Cortex of kidney (tissue), 1 donor: ENCODE measurements at places on chromosomes 3 and 15.

DNA sequence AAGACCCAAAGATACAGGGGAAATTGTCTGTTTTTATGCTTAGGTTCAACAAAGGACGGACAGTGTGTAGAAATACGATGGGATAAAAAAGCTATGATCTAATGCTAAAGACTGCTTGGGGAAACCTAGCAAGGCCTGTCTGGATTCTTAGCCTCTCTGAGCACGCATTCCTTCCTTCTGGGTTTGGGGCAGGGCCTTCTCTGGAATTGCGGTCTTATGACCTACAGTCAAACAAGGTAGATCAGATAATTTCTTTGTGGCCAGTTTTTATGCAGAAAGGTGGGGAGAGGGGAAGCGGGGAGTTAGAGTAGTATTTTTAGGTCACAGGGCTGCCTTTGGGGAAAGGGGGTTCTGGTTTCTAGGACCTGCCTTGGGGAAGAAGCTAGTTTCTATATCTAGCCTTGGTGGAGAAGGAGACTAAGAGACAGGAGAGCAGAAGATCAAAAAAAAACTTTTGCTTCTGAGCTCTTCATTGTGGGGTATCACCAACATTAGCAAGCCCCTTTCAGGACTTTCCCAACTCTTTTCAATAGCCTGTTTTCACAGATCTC is 39.1 kb upstream of the LIPC start:
- DNase-seq, result no peak

- no peak for DNase-seq
Observed at GRCh38 chr3:55343486-55344357, 143.4 kb downstream of the WNT5A start.

DNA sequence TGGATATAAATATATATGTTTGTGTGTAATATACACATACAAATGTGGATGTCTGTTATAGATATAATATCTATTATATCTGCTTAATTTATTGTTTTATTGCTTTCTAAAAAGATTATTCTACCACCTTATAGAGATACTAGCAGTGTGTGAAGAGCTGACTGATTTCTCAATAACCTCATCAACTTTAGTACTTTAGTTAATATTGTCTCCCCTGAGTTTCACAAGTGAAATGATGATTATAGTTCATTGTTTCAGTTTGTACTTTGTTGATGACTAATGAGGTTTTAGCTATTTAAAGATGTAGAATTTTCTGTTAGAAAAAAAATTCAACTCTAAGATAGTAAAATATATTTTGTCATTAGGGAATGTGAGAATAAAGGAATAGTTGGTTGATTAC is 11.4 kb downstream of the RSRC1 start:
- DNase-seq, result no peak

DNA sequence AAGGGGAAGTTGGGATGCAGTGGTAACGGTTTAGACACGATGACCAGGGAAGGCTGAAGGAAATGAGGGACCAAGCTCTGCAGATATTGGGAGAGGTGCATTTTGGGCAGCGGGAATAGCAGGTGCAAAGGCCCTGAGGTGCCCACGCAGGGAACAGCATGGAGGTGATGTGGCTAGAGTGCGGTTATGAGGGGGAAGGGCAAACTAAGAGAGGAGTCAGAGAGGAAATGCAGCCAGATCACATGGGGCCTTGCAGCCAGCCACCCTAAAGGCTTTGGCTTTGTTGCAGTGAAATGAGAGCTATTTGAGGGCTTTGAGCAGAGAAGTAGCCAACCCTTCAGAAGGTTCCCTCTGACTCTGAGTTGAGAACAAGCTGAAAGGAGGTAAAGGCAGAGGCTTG is 2.6 kb downstream of the SPATA12 start:
- no peak for DNase-seq

DNA sequence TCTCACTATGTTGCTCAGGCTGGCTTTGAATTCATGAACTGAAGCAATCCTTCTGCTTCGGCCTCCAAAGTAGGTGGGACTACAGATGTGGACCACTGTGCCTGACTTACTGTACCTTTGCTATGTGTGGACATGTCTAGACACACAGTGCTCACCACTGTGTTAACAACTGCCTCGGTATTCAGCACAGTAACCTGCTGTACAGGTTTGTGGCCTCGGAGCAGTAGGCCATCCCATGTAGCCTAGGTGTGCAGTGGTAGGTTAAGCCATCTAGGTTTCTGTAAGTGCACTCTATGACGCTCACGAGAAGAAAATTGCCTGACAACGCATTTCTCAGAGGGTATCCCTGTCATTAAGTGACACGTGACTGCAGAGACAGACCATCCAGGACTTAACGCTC is 70.3 kb downstream of the TAMM41 start:
- no peak for DNase-seq
